Cardiac fibroblast (primary cell): ENCODE measurements at places on chromosomes 7 and 10.

- no peak for DNase-seq
Measured at GRCh38 chr7:136180984-136181383, 203.8 kb upstream of the MTPN start.

DNA sequence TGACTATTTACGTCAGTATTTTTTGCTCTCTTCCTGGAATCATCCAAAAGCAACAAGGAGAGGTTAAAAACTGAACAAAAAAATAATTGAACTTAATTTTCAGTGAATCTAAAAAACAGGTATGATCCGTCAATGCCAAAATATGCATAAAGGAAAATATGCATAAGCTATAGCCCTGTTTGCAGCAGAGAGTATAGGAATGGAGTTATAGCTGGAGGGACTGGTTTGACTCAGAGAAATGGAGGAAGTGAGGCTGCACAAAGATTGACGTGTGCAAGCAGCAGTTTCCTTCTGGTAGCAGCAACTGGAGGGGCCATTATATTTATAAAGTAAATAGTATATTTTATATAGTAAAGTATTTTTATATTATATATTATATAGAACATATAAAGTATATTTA lies 37.1 kb downstream of the GNG11 start:
- no peak for DNase-seq

DNA sequence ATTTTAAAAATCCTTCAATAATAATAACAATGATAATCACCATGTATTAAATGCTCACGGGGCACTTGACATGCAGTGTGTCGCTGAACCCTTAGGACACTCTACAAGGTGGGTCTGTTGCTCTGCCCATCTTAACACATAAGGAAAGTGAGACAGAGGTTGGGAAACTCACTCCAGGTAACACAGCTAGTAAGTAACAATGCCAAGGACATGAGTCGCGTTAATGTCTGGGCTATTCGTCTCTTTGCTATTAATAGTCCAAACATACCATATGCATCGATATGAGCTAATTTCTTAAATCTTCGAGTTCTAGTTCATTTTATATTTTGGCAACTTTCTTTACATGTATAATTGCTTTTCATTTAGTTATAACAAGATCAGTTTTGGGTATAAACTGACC lies 79.5 kb downstream of the BEND7 start:
- no peak for DNase-seq

DNA sequence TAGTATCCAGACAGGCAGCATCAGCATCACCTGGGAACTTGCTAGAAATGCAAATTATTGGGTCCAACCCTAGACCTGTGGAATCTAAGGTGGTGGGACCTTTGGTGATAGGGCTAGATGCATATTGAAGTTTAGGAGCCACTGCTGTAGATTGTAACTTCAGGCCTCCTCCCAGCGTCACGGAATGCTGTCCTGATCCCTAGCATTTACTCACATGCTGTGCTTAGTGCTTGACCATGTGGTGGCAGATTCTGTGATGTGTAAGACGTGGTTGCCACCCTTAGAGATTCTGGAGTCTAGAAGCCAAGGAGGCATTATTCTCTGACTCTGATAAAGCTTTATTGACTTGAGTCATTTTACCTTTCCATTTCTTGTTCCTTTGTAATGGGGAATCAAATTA lies 13.5 kb downstream of the AHR start:
- no peak for DNase-seq

DNA sequence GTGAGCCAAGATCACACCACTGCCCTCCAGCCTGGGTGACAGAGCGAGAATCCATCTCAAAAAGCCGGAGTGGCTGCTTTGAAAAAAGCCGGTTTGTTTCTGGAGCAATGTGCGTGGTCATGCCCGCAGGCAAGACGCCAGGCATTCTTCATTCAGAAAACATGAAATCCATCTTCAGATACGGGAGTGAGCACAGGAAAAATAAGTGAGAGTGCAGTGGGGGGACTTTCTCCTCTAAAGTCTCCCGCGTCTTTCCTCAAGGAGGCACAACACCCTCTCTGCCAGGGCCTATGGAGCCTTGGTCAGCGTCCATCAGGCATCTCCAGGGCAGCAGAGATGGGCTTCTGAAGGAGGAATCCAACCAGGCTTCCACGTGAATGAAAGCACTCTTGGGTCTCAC lies 62.3 kb upstream of the DGKI start:
- peak; percentile 46 for DNase-seq

GRCh38 chr7:126305671-126306070 lies 947.1 kb downstream of the GRM8 start:
- no peak for DNase-seq

DNA sequence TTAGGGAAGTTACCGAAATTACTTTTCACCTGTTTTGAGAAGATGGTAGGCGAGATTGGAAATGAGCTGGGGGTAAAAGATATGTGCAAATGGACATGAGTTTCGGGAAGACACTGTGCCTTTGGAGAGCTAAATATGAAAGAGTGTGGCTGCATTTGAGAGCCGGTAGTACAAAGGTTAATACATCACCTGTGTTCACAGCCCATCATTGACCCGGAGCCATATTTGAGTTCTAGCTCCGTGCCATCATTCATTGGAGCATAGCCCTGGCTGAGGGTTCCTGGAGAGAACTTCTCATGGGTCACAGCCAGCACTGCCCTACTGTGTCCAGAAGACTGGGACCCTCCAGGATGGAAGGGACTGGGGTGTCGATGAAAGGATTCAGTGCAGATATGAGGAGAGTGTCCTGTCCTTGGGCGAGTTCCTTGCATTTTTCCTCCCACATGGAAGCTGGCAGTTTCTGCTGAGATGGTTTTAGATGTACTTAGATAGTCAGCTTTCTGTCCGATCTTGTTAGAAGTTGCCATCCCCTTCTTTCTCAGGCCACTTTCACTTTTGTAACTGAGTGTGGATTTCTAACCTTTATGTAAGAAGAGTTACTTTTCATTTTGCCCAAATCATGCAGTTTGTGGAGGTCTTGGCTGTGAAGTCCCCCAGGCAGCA lies 138.8 kb downstream of the JCAD start:
- DNase-seq: no peak

GRCh38 chr7:17195576-17195975 lies 102.9 kb upstream of the AHR start:
- no peak for DNase-seq

- no peak for DNase-seq
Measured at GRCh38 chr10:23203369-23204325, 11.5 kb downstream of the PTF1A start.

GRCh38 chr10:88944813-88945212 lies 7.8 kb downstream of the ACTA2 start:
- no peak for DNase-seq
